SJCRH30 (cell line): ENCODE measurements at places on chromosomes 13 and 19. TPM values are rescaled to one million over a fixed set of nuclear protein-coding genes. Genes with fewer than 3 reads are reported as not detected.

FBXO17 gene
- 4.6 and 5.3 TPM in 2 replicates for total RNA-seq

TYROBP gene
- total RNA-seq, result not detected in 2 replicates

ZNF90 gene
- total RNA-seq, result 7.9 and 11.4 TPM in 2 replicates

SERPINE3 gene
- not detected in 2 replicates for total RNA-seq

CEACAM19 gene
- total RNA-seq, result 2.4 and 2.5 TPM in 2 replicates

KDM4B gene
- 15.5 and 16.2 TPM in 2 replicates for total RNA-seq

RFPL4A gene
- 1.1 TPM in 2 replicates for total RNA-seq

PRODH2 gene
- total RNA-seq, result not detected in 2 replicates

PABPC3 gene
- 0.10 and 0.14 TPM in 2 replicates for total RNA-seq

ZNF101 gene
- 17.9 and 19.5 TPM in 2 replicates for total RNA-seq

ZNF625 gene
- 25.7 and 26.0 TPM in 2 replicates for total RNA-seq

CRB3 gene
- total RNA-seq, result not detected in 2 replicates

RASAL3 gene
- 0.12 TPM in 1 of 2 replicates, not detected in the other for total RNA-seq

CYP4F3 gene
- not detected in 2 replicates for total RNA-seq

USHBP1 gene
- total RNA-seq, result 0.04 TPM in 1 of 2 replicates, not detected in the other

GNA15 gene
- 0.13 and 0.59 TPM in 2 replicates for total RNA-seq

ZIM2 gene
- 7.1 and 8.9 TPM in 2 replicates for total RNA-seq

MEDAG gene
- 52.1 and 56.1 TPM in 2 replicates for total RNA-seq

LHB gene
- total RNA-seq, result not detected in 2 replicates

CCDC70 gene
- total RNA-seq, result not detected in 2 replicates

TEX29 gene
- not detected in 2 replicates for total RNA-seq

NKG7 gene
- total RNA-seq, result not detected in 2 replicates

MCF2L gene
- 4.4 and 4.6 TPM in 2 replicates for total RNA-seq

PLEKHF1 gene
- total RNA-seq, result 1.7 and 2.0 TPM in 2 replicates

IQCN gene
- total RNA-seq, result 0.03 and 0.06 TPM in 2 replicates

PGLYRP1 gene
- not detected in 2 replicates for total RNA-seq

TLE6 gene
- 2.6 TPM in 2 replicates for total RNA-seq

B3GNT3 gene
- total RNA-seq, result not detected in 2 replicates

SIGLEC9 gene
- total RNA-seq, result not detected in 2 replicates

EID2B gene
- 6.3 and 9.1 TPM in 2 replicates for total RNA-seq

TEX26 gene
- not detected in 2 replicates for total RNA-seq

TEKTIP1 gene
- total RNA-seq, result not detected in 2 replicates

ZNF135 gene
- total RNA-seq, result 0.43 and 0.45 TPM in 2 replicates

PALM gene
- 4.4 and 4.6 TPM in 2 replicates for total RNA-seq

CD177 gene
- not detected in 2 replicates for total RNA-seq

ZNF878 gene
- total RNA-seq, result 4.9 and 5.5 TPM in 2 replicates

CEACAM7 gene
- total RNA-seq, result not detected in 2 replicates

TMIGD2 gene
- 0.30 and 1.5 TPM in 2 replicates for total RNA-seq

ZNF491 gene
- total RNA-seq, result 3.6 and 5.2 TPM in 2 replicates

IGFL2 gene
- total RNA-seq, result not detected in 2 replicates
